ENCODE measurements at places on chromosomes 2 and 18.

DNA sequence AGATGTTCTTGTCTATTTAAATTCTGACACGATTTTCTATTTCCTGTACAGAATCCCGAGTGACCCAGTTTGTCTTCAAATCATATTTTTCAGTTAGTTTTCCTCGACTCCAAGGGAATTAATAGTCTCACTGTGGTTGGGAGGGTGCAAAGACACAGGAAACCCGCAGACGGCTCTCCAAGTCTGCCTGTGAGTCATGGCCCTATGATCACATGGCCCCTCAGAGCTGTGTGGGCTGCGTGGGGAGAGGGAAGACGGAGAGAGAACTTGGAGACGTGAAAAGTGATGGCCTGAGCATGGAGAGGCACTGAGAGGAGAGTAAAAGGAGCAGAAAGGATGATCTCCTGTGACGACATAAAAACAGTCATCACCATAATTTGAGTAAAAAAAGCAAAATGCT lies 989.9 kb downstream of the DCDC2C start:
- DNase-seq: no peak

DNA sequence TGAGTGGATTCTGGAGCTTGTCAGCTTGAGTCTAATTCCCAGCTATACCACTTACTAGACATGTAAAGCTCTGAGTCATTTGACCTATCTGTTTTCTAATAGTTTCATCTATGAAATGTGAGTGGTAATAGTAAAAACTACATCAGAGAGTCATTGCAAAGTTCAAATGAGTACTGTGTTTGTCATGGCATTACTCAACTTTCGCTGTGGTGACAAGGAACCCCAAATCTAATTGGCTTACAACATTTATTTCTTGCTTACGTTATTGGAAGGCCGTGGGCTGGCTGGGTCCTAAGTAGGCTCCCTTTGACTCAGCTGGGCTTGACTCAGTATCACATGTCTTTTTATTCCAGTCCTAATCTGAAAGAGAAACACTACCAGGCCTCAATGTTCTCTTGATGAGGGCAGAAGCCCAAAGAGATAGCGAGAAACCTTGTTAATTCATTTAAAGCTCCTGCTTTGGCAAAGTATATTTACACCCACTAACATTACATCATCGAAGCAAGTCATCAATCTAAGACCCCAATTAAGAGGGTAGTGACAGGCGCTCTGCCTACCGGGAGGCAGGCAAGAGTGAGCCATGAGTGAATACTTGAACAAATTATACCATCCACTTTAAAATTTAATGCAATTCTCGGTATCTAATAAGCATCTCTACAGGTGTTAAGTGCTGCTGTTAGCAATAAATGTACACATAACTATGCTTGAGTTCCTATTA lies 431.8 kb upstream of the SPHKAP start:
- DNase-seq: no peak

GRCh38 chr2:101204400-101205115 lies 48.1 kb upstream of the CNOT11 start:
- DNase-seq: no peak

GRCh38 chr18:70160073-70160678 lies 45.3 kb downstream of the RTTN start:
- DNase-seq: no peak

DNA sequence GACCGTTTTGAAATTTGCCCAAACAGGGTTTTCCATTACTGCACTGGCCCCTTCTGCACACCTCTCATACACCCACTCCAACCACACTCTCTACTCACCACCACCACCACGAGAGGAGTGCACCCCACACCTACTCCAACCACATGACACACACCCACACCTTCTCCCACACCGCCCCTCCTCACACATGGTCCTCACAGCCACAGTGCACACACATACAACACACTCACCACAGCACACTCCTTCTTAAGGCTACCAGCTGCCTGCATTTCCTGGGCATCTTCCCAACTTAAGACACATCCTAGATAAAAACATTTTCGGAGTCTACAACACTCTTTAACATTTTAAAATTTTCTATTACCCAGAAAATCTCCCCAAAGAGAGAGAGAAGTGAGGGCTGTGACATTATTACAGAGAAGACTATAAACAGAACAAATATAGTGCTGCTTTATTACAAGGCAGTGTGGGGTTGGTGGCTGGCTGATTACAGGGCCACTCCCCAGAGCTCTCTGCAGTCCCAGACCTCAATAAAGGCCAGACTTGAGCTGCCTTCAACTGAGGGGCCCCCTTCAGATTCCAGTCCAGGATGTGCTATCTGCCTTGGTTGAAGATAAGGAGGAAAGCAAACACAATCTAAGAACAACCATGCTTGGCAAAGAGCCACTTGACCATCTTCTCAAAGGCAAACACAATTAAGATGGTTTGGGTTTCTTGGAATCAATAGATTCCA lies 36.1 kb downstream of the NHEJ1 start:
- DNase-seq: no peak

GRCh38 chr2:189291460-189291859 lies 111.9 kb upstream of the COL5A2 start:
- DNase-seq: no peak

DNA sequence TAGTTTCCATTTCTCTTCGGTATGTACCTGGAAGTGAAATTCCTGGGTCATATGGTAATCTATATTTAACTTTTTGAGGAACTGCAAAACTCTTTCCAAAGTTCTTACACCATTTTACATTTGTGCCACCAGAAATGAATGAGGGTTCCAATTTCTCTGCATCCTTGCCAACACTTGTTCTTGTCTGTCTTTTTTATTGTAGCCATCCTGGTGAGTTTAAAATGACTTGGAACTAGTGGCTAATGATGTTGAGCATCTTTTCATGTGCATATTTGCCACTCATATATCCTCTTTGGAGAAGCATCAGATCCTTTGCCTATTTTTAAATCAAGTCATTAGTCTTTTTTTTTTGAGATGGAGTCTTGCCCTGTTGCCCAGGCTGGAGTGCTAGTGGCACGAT lies 59.4 kb downstream of the MALT1 start:
- no peak for DNase-seq

DNA sequence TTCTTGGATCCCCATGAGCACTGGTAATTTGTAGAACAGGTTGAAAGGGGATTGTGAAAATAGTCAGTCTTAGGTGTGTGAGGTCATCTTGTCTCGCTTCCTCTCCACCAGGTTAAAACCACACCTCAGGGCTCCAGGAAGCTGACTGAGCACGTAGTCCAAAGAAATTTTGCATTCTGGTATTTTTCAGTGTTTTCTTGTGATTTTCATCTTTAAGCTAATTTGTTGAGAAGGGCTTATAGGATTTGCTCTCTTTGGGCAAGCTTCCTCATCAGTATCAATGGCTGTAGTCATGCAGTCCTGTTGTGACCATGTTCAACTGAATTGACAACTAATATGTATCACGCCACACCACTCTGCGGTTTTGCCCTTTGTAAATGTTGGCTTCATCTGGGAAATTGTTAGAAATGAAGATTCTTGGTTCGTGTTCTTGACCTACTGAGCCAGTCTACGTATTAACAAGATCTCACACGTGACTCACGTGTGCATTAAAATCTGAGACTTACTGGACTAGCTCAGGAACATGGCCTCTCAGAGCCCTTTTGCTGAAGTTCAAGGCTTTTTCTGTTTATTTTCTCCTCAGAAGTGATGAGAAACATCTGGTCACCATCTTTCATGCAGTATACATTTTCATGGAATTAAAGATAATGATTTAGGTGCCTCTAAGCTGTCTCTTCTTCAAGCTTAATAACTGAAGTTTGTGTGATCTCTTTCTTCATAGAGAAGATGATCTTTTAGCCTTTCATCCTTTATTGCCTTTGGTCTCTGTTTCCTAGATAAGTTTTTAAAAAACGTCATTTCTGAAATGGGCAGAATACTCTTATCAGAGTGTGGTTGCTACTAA lies 32.8 kb downstream of the FMNL2 start:
- DNase-seq: no peak

DNA sequence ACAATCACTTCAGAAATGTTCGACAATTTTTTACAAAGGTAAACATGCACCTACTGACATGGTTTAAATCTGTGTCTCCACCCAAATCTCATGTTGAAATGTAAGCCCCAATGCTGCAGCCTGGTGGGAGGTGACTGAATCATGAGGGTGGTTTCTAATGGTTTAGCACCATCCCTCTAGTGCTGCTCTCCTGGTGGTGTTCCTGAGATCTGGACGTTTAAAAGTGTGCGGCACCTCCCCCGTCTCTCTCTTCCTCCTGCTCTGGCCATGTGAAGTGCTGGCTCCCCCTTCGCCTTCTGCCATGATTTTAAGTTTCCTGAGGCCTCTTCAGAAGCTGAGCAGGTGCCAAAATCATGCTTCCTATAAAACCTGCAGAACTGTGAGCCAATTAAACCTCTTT lies 28.3 kb downstream of the MAP3K2 start:
- DNase-seq: no peak

GRCh38 chr18:55934821-55935220 lies 346.8 kb upstream of the TCF4 start:
- DNase-seq: no peak

DNA sequence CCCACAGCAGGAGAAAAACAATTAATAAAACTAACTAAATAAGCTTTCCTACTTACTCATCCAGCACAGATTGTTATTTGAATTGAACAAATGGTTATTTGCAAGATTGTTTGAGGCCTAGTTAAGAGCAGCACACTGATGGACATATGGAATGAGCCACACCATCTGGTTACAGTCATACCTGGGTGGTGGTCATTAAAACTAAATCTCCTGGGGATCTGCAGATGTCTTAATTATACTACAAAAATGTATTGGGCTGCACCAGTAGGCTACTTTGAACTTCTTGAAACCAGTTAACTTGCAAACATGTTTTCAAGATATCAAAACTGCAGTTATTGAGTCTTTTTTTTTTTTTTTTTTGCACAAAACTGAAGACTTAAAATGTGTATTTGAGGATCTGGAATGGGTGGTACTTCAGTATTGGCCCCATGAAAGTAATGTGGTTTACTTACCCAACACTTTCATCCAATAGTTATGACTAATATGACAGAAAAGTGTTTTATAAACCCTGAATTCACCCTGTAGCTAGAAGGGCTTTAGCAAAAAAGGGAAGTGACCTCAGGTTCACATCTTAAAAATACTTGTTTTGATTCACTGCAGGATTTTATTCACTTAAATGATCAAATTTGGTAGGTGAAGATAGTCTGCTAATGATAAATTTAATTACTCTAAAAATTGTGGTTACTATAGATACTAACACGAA lies 10.8 kb downstream of the AGFG1 start:
- DNase-seq: no peak

GRCh38 chr2:231348704-231349373 lies 46.7 kb upstream of the B3GNT7 start:
- DNase-seq: no peak

GRCh38 chr2:184527058-184527457 lies 71.3 kb upstream of the ZNF804A start:
- DNase-seq: no peak

DNA sequence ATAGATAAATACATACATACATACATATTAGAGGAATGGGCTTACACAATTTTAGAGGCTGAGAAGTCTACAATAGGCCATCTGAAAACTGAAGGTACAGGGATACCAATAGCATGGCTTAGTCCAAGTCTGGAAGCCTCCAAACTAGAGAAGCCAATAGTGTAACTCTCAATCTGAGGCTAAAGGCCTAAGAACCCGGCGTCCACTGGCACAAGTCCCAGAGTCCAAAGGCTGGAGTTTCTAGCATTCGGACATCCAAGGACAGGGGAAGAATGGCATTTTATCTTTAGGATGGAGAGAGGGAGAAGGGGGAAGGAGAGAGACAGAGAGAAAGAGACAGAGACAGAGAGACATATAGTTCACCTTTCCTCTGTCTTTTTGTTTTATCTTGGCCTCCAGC lies 63.7 kb upstream of the SYT4 start:
- DNase-seq: no peak

Measured in stimulated activated CD4-positive, alpha-beta T cell treated with anti-CD3 and anti-CD28 coated beads, Interleukin-4, amount 100 ng/mL, for 48 hours (primary cell).